ENCODE measurements at places on chromosomes 7 and 10.

DNA sequence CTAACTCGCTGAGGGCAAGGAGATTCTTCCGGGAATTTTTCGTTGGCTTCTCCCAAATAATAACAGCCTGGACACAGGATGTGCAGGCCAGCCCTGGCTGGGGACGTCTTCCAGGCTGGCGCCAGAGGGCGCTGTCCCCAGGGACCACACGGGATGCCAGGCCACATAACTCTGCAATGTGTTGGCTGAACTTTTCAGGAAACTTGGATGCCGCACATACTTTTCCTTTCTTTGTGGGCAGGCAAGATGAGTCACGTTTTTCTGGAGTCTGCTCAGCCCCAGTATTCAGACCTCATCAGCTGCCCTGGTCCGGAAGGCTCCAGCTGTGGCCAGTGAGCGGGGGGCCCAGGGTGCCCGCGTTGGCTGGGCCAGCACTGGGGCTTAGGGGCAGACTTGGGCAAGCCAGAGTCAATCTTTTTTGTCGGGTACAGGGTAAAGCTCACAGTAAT lies 122.7 kb downstream of the PRKAG2 start:
- DNase-seq = no peak

GRCh38 chr7:20107582-20107981 lies 109.6 kb downstream of the MACC1 start:
- DNase-seq = no peak

DNA sequence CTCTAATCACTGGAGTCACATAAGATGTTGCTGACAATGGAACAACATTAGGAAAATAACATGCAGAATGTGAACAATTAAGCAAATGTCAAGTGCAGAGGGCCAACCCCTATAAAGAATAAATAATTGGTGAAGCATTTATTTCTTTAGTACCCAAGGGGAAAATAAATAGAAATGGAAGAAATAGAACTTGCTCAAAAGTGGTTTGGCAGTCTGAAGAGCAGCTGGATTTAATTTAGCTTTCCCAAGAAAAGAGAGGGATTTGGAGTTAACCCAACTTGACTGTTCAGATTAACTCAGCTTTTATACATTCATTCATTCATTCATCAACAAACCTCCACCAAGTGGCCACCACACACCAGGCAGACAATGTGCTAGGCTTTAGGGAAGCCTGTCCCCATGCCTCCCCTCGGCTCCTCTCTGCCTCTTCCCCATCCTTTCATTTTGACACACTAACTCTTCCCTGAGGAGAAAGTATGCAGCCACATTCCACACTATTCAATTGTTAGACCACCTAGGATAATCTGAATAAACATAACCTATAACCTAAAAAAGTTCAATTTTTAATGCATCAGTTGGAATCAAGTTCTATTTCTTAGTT lies 295.5 kb downstream of the AHR start:
- DNase-seq = no peak

DNA sequence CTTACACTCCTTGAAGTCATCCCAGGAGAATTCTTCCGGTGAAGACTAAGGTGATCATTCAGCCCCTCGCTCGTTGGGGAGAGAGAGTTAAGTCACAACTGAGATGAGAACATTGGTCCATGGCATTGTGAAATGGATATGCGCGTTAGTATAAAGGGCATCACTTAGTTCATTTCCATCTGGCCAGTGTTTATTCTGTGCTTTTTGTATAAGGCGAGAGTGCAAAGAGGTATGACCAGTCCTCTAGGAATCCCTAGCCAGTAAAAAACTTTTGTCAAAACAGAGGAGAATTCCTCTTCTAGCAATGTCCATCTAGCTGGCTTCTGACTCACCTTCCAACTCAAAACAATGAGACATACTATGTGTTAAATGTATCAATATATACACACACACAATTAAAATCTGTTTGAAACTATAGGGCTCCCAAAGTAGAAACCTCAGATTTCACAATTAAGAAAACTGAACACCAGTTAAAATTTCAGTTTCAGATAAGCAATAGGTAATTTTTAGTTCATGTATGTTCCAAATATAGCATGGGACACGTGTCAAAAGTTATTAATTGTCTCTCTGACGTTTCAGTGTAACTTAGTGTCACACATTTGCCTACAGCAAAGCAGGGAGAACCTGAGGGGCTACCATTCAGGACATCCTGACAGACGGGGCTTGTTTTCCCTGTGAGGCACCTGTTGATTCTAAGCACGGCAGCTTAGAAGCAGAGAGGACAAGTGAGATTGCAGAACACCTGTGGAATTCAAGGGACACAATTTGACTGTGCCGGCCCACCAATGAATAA lies 158.9 kb downstream of the KLF6 start:
- no peak for DNase-seq

GRCh38 chr10:103514244-103514643 lies 20.7 kb downstream of the NEURL1 start:
- no peak for DNase-seq

GRCh38 chr7:32761451-32762205 lies 129.9 kb downstream of the KBTBD2 start:
- peak; percentile 10 for DNase-seq

DNA sequence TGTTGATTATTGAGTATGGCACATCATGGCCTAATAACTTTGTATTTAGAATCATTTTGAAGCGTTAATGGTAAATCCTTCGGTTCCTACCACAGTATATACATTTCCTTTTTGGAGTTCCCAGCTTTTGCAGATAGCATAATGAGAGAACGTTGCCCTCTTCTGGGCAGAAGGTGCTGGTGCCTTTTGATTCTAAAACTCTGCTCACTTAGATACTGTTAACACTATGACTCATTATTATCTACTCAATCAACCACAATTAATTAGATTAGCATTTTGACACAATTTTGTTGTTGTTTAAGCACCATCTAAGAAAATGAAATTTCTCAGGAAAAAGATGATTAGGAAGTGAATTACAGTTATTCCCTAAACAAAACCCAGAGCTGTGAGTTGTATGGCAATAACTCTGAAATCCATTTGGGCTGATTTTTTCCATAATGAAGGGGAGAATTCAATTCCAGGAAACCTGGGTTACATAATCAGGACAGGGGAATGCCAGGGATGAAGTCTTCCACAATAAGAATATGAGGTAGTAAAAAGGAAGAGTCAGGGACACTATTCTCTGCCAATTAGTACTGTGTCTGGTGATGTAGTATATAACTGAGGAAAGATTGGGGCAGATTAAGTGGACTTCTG lies 11.5 kb upstream of the DLD start:
- DNase-seq = no peak

DNA sequence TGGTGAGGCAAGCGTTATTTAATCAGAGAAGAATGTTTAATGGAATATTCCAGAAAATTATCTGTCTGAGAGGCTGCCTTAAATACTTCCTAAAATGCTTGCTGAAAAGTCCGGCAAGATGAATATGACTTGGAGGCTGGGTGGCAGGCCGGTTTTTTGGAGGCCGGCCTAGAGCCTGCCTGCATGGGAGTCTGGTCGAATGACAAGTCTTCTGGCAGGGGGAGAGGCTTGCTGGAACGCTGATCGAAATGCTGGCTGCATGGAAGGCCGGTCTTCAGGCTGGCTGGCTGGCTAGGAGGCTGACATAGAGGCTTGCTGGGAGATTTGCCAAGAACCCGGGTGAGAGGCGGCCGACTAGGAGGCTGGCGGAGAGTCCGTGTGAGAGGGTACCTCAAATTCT lies 135.7 kb downstream of the OR13A1 start:
- no peak for DNase-seq

GRCh38 chr7:24911213-24911603 lies 68.8 kb downstream of the OSBPL3 start:
- DNase-seq = no peak

GRCh38 chr10:98330987-98331386 lies 63.0 kb upstream of the LOXL4 start:
- DNase-seq = no peak

DNA sequence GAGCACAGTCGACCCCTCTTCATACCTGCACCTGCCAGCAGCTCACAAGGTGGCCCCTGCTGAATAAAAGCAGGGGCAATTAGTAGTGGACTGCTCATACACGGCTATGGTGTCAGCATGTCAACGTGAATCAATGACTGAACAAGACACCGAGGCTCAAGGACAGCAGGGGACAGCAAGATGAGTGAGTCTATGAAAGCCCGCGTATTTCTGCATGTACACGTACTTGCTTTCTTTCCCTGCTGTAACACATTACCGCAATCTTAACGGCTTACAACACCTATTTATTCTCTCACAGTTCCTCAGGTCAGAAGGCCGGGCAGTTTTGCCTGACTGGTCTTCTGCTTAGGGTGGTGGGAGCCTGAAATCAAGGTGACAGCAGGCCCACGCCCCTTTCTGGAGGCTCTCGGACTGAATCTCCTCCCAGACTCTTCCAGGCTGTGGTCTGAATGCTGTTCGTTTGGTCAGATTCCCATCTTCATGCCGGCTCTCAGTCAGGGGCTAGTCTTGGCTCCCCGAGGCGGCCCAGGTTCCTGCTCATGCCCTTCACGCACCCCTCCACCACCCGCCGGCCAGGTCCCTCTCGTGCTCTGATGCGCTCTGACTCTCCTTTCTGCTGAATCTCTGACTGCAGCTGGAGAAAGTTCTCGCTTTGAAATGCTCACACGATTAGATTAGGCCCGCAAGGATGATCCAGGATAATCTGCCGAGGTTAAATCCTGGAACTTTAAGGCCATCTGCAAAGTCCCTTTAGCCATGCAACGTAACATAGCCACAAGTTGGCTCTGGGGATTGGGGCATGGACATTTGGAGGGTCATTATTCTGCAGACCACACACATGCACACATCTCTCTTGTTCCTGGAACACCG lies 7.8 kb upstream of the PPP2R2D start:
- no peak for DNase-seq

DNA sequence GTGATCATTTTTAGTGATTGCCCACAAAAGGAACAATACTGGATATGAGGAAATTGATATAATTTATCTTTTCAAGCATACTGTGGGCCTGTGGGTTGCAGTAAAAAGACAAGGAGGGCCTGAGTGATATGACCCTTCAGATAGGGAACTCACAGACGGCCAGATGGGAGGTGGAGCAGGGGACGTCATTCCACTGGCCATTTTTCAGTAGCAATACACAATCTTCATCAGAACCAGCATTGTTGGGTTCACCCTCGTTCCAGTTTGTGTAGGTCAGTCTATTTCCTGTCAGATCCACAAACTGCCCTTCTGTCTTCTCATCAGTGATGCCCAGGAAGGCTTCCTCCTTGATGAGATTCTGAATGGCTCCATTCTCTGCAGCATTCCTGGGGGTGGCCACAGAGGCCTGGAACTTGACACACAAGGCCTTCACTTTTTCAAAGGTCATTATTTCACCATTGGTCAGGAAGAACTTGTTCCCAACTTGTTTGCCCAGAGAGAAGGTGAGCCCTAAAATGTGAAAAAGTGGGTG lies 4.5 kb downstream of the MBL2 start:
- no peak for DNase-seq

- no peak for DNase-seq
Measured at GRCh38 chr7:71120096-71120495, 11.8 kb upstream of the GALNT17 start.

DNA sequence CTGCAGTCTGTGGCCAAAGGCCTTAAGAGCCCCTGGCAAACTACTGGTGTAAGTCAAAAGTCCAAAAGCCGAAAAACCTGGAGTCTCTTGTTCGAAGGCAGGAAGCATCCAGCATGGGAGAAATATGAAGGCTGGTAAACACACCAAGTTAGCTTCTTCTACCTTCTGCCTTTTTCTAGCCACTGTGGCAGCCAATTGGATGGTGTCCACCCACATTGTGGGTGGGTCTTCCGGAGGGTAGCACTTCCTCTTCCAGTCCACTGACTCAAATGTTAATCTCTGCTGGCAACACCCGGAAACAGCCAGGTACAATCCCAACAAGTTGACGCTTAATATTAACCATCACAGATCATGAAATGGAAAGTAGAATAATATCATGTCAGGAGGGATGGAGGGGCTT lies 827.6 kb downstream of the SORCS1 start:
- no peak for DNase-seq

DNA sequence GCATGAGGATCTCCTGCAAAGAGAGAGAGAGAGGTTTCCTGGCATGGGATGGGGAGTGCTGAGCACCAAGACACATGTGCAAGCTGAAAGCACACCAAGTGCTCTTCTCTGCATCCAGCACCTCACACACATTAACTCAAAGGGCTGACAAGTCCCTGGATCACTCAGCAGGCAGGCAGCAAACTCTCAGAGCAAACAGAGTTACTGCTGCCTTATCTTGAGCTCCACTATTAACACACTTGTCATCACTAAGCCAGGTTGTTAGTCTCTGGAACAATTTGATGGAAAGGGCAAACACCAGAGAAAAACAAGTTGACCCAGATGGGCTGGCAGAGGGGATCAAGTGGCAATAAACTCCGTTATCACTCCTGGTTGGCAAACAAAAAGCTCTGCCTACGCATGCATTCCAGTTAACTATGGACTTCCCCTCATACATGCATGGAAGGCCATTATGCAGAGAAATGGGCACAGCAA lies 349.9 kb downstream of the KCNMA1 start:
- DNase-seq = no peak

- DNase-seq = no peak
Measured at GRCh38 chr7:84801396-84801795, 385.5 kb downstream of the SEMA3D start.

- no peak for DNase-seq
Measured at GRCh38 chr10:52212802-52213201, 101.3 kb upstream of the DKK1 start.

GRCh38 chr7:128007303-128007680 lies 23.9 kb downstream of the LRRC4 start:
- no peak for DNase-seq

DNA sequence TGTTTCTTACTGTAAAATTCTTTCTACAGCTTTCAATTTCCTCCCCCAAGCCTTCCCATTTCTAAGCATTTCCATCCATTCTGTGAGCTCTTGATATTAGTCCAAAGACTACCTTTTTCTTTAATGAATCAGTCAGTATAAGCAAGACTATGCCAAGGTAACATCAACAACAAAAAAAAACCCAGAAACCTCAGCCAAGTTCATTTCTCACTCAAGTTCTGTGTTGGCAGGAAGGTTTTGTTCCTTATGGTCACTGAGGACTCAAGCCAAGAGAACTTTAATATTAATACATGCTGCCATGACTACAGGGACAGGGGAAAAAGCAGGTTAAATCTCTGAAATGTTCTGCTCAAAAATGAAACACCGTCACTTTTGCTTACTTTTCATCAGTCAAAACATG lies 621.2 kb upstream of the NRP1 start:
- DNase-seq = no peak

GRCh38 chr7:140542228-140542603 lies 62.9 kb upstream of the MKRN1 start:
- no peak for DNase-seq

DNA sequence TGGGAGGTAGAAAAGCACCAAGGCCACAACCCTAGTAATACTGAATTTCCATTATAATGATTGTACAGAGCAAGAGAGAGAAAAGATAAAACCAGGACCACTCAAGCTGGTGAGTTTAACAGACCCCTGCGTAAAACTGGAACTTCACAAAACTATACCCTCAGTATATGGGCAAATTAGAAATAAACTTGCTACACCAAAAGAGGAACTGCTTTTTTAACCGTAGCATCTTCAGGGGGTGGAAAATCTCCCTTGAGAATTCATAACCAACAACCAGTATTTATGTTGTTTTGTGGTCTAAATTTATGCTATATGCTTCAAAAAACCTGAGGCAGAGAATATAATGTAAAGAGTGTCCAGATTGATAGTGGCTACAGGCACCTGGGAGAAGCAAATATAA lies 171.2 kb downstream of the SGMS1 start:
- DNase-seq = no peak

GRCh38 chr10:130194991-130195645 lies 58.9 kb downstream of the GLRX3 start:
- DNase-seq = no peak

Measured in cortex of kidney (tissue), 1 donor.